Stomach (tissue), 19 donors: ENCODE measurements at places on chromosomes 6 and 20. TPM values are rescaled to one million over a fixed set of nuclear protein-coding genes. Genes with fewer than 3 reads are reported as not detected.

DNA sequence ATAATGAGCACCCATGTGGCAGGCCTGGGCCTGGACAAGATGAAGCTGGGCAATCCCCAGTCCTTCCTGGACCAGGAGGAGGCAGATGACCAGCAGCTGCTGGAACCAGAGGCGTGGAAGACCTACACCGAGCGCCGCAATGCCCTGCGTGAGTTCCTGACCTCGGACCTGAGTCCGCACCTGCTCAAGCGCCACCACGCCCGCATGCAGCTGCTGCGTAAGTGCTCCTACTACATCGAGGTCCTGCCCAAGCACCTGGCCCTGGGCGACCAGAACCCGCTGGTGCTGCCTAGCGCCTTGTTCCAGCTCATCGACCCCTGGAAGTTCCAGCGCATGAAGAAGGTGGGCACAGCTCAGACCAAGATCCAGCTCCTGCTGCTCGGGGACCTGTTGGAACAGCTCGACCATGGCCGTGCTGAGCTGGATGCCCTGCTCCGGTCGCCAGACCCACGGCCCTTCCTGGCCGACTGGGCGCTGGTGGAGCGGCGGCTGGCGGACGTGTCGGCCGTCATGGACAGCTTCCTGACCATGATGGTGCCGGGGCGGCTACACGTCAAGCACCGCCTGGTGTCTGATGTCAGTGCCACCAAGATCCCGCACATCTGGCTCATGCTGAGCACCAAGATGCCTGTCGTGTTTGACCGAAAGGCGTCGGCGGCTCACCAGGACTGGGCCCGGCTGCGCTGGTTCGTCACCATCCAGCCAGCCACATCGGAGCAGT is 1.9 kb downstream of the FNDC11 start:
- no peak for DNase-seq

DNA sequence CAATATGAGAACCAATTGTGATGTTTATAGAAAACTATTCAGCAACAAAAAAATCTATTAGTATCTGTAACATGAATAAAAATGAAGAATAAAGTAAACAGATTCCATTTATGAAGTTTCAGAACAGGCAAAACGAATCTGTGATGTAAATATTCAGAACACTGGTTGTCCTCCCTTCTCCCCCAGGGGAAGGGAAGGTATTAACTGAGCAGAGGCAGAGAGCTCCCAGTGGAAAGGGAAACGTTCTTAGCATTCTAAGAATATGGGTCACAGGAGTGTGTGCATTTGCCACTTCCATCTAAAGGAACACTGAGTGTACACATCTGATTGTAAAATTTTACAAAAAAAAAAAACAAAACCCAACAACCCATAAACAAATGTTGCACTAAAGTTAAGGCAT is 23.1 kb downstream of the SPAG4 start:
- no peak for DNase-seq

- DNase-seq = no peak
Measured at GRCh38 chr6:27767851-27768250, 144.3 kb downstream of the OR2B2 start.

DNA sequence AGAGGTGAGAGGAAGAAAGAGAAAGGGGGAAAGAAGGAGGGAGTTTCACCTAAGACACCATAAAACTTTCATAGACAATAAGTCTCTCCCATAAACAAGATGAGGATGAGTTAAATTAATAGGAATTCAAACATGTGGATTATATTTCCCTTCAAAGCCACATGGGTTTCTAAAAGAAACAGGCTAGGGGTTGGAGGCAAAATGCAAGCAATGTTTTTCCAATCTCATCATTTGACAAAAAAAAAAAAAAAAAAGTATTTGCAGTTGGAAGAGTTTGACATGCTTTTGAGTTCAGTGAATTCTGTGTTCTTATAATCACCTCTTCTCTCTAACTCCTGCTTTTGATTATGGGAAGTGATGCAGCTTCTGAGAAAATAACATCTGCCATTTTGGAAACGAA is 286.5 kb upstream of the PRND start:
- no peak for DNase-seq

- no peak for DNase-seq
Measured at GRCh38 chr20:62902926-62903615, 23.2 kb downstream of the DIDO1 start.

DNA sequence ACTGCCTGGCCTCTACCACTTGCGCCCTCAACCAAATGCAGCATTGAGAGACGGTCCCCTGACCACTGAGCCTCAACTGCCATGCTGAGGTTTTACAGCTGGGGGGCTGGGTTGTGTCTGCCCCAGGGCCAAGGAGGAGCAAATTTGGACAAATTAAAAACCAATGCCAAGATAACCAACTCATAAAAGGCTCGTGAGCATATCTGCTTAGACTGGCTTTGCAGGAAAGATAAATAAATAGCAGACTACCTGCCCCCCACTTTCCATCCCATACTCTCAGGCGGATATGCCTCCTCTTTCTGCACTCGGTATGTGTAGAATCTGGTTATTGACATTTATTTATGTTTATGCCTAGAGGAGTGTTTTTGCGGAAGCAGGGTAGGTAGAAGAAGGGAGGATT is 76.8 kb downstream of the ZDHHC14 start:
- no peak for DNase-seq

DEFB124 gene
- total RNA-seq = 1.1 TPM

- DNase-seq = no peak
Measured at GRCh38 chr20:59822291-59823029, 111.0 kb downstream of the SYCP2 start.

DNA sequence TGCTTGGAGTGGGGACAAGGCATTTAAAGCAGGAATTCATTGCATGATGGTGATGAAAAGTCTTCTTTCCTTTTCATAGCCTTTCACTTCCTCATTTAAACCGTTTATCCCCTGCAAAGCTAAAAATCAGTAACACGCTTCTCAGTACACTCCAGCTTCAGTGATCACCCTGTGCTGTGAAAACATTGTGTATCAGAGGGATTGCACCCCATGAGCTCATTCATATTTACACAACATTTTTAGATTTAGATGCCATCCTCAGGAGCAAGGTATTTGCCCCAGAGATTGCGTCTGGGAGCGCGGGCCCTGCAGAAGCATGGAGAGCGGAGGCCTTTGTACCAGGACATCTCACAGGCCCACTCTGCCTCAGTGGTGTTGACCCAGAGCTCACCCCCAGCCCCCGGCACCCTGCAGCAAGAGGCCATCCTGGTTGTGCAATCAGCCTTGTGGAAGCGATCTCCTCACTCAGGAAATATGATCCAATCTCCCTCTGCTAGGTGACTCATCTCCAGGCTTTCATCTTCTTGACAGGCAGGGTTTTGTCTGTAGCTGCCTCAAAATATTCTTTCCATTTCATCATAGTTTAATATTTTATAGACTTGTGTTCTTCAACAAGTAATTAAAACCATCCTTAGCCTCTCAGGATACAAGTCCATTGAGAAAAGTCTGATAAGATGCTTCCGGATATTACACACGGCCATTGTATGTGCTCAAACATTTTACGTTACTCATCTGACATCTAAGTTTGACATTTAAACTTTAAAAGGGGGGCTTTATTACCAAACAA is 38.9 kb upstream of the THBS2 start:
- no peak for DNase-seq

GRCh38 chr20:10476319-10476724 is 41.2 kb downstream of the SLX4IP start:
- no peak for DNase-seq

GRCh38 chr6:153145591-153145990 is 14.5 kb upstream of the RGS17 start:
- no peak for DNase-seq

ADGRF5 gene
- total RNA-seq = 18.7 TPM

DNA sequence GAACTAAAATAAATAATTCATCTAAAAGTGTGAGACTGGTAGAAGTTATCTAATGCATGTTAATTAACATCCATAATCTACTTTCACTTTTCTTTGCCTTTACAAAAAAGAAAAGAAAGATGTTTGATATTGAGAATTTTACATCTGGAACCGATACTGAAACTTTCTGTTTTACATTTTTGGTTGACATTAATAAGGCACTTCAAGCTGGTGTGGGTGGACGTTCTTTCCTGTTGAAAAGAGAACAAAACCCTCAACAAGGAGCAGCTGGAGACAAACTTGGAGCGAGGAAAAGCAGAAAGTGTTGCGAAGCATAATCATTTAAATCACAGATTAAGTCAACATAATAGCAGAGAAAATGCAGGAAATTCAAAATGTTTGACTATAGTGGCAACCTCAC is 575.2 kb upstream of the ADGRB3 start:
- no peak for DNase-seq

DNA sequence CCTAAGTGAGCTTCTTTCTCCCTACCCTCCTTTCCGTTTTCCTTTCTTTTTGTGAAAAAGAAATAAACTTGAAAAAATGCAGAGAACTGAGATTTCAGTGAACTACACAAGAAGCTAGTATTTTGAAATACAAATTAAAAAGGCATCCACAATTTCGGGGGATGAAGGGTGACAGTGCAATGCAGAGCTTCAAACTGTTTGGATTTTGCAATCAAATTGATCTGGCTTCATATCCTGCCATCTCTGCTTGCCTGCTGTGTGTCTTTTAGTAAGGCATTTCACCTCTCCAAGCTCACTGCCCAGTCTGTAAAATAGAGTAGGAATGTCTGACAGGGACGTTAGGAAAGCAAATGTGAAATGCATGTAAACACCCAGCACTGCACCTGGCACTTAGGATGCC is 258.0 kb downstream of the HACE1 start:
- no peak for DNase-seq

UNC5CL gene
- total RNA-seq = 13.2 TPM
